Heart left ventricle (tissue), 16 donors: ENCODE measurements at places on chromosomes 16 and 17. TPM values are rescaled to one million over a fixed set of nuclear protein-coding genes. Genes with fewer than 3 reads are reported as not detected.

GRCh38 chr17:19457830-19458271, 46.8 kb downstream of the RNF112 start:
- no peak for DNase-seq

DNA sequence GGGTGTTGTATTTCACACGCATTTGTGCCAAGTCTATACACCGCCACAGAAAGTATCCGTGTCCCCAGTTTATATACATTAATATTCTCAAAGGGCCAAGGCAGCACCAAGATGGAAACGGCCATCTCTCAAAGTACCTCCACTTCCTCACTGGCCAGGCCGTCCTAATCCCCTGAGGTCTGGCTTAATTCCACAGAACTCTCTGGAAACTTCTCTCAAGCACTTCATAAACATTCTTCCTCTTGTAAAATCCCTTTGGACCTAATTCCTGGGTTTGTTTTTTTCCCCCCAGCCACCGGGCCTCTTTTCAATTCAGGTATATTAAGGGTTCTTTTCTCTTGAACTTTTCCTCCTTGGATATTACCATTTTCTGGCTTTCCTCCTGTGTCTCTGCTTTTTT, 5.1 kb upstream of the ERN1 start:
- no peak for DNase-seq

DNA sequence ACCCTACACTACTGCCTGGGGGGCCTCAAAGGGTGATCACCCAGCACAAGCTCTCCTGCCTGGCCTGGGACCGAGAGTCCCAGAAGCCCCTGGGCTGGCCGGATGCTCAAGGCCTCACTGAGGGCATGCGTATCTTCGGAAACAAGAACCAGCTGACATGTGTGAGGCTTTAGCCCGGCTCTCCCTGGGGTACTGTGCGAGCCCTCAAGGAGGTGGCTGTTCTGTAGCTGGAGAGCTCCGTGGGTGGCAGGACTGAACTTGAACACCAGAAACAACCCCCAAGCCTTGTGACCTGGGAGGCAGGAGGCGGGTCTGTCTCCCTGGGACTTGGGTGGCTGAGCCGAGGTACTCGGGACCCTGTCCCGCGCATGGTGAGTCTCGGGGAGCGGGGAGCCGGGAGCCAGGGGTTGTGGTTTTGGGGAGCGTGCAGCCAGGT, 7.0 kb downstream of the DPEP1 start:
- no peak for DNase-seq

DNA sequence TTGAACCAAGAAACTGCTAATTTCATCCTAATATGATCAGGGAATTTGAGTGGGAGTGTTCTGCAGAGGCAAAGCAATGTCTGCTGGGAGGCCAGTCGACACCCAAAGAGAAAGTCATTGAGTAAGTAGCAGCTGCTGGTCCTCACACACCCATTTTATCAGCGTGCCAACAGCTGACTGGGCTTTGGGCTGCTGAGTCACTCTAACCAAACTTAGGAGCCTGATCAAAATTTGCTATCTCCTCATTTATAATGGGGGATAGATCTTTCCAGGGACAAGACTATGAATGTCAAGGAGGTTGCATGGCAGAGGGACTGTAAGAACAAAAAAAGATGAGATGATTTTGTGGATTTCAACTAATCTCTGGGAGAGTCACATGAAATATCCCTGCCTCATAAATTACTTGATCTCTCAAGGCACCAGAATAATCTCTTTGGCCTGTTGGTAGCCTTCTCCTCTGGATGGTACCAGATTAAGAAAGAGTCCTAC, 32.9 kb downstream of the CPSF4L start:
- DNase-seq = peak; percentile 44

DNA sequence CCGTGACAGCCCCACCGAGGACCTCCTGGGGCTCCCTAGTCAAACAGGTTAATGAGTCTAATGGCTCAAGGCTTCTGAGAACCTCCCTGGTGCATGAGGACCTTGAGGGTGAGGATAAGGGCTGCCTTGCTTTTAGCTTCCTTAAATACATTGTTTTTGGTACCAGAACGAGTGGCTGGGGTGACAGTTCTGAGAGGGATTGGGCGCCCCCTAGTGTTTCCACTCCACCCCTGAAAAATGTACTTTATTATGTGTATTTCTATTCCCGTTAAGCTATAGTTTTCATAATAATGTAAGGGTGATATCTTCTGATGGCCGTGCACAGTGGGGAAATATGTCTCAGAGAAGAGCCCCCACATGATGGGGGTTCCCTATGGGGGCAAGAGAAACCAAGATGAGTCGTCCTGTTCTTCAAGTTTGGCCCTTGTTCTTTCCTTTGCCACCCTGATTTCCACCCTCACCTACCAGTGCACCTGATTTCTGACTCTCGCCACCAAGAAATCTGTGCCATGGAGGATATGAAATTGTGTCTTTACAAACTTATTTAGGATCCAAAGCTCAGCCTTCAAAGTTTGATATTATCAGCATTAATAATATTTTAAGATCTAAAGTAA, 14.5 kb upstream of the VWA3A start:
- DNase-seq = peak; percentile 54

- peak; percentile 66 for DNase-seq
These were observed 25.9 kb upstream of the SPATA32 start for GRCh38 chr17:45287526-45288500.

DNA sequence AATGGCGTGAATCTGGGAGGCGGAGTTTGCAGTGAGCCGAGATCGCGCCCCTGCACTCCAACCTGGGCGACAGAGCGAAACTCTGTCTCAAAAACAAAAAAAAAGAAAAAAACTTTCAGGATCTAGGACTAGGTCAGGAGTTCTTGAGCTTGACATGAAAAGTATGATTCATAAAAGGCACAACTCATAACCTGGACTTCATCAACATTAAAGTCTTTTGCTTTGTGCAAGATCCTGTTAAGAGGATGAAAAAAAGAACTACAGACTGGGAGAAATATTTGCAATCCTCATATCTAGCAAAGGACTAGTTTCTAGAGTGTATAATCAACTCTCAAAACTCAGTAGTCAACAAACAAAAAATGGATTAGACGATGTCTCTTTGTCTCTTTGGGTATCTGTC, 40.0 kb downstream of the TBC1D16 start:
- no peak for DNase-seq

The TMC7 gene
- polyA plus RNA-seq = 1.1 TPM

The GINS2 gene
- polyA plus RNA-seq = 0.36 TPM

- DNase-seq = no peak
These were observed 24.8 kb downstream of the CD300LF start for GRCh38 chr17:74687886-74688285.

DNA sequence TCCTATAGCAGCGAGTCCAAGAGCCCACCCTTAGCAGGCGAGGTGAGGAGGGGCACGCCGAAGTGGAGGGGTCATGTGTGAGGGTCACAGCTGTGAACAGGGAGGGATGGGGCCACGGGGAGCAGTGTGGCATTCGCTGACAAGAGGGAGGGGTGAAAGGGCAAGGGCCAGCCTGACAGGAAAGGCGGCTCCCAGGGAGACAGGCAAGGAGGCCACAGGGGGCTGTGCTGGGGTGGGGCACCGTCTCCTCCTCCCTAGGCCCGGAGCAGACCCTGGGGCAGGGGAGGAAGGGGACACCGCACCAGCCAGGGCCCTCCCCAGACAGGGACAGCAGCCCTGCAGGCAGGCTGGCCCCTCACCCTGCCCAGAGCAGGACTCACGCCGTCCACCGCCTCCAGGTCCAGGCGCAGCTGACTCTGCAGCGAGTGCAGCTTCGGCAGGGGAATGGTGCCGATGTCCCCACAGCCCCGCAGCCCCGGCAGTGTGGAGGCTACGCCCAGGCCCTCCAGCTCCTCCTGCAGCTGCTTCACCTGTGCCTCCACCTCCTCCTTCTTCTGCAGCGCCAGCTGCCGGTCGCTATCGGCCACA, 15.1 kb downstream of the GNPTG start:
- no peak for DNase-seq

- no peak for DNase-seq
These were observed 608.0 kb downstream of the CDH11 start for GRCh38 chr16:64513871-64514270.

- no peak for DNase-seq
These were observed 213.1 kb downstream of the SEC14L1 start for GRCh38 chr17:77353684-77354419.

GRCh38 chr17:35432176-35433074, at the start of gene SLFN12:
TSS of gene SLFN12 (minus strand) at chr17:35432500. CDS start at chr17:35423028, 9,472 bp downstream.
- DNase-seq = peak; percentile 61

The MED9 gene
- polyA plus RNA-seq = 36.2 TPM

The CCL2 gene
- polyA plus RNA-seq = 26.9 TPM

DNA sequence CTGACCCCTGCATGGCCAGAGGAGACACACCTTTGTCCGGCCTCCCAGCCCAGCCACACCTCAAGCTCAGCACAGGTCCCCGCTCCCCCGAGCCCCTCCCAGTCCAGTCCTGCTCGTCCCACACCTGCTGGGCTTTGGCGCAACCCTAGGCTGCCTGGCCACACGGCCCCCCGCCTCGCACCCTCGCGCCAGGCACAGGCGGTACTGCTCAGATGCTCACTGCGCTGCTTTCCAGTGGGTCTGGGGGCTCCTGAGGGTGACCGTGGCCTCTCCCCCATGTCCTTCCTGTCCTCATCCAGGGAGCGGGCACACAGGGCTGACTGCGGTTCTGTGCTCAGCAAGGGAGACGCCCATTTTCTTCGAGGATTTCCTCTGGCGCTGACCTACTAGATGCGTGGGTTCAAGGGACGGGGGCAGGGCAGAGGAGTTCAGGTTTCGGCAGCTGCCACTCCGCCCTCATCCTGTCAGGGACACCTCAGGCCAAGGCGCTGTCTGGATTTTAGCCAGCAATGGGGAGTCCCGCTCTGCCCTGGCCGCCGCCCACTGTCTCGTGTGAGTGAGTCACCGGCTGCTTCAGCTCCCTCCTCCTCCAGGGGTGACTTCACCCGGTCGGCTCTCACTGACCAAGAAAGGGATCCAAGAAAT, 118.0 kb upstream of the ZNF469 start:
- peak; percentile 92 for DNase-seq

The SPN gene
- 1.3 TPM for polyA plus RNA-seq

- DNase-seq = no peak
These were observed 11.8 kb upstream of the FAM171A2 start for GRCh38 chr17:44375196-44376017.

- no peak for DNase-seq
These were observed 125.2 kb downstream of the ZFHX3 start for GRCh38 chr16:72922714-72923113.

The RNF135 gene
- 3.9 TPM for polyA plus RNA-seq

The KRTAP3-2 gene
- not detected for polyA plus RNA-seq

GRCh38 chr17:62566996-62567578, 60.4 kb upstream of the MRC2 start:
- DNase-seq = no peak

The MYH8 gene
- not detected for polyA plus RNA-seq

DNA sequence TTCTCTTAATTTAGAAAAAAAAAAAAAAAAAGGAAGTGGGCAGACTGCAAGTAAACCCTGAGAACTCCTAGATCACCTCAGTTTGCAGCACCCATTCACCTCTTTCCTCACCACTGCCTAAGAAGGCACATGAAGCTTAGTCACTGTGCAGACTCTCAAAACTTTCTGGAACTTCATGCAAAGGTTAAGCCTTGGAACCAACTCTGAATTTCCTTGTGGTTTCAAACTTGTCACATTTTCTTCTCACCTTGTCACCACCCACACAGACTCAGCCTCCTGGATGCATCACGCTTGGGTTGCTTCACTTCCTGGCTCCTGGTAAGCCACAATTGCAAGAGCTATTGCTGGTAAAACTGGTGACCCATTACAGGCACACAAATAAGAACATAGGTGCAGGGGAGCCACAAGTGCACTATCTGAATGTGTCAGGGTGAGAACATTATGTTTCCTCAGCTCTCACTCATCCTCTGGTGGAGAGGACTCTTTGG, 15.0 kb upstream of the CPD start:
- DNase-seq = no peak

GRCh38 chr17:74604761-74605160, 12.7 kb upstream of the CD300LD start:
- no peak for DNase-seq

DNA sequence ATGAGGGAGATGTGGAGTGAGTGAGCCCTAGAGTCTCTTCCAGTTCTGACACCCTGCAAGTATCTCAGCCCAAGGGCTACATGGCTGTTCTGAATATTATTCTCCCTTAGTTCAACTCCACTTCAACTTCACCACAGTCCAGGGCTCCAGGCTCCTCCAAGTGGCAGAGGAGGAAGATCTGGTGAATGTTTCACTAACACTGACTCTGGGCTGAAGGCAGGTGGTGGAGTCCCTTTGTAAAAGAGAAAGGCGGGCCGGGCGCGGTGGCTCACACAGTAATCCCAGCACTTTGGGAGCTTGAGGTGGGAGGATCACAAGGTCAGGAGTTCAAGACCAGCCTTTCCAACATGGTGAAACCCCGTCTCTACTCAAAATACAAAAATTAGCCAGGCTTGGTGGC, 13.6 kb downstream of the CCDC92B start:
- DNase-seq = no peak

The KAT7 gene
- 10.1 TPM for polyA plus RNA-seq

DNA sequence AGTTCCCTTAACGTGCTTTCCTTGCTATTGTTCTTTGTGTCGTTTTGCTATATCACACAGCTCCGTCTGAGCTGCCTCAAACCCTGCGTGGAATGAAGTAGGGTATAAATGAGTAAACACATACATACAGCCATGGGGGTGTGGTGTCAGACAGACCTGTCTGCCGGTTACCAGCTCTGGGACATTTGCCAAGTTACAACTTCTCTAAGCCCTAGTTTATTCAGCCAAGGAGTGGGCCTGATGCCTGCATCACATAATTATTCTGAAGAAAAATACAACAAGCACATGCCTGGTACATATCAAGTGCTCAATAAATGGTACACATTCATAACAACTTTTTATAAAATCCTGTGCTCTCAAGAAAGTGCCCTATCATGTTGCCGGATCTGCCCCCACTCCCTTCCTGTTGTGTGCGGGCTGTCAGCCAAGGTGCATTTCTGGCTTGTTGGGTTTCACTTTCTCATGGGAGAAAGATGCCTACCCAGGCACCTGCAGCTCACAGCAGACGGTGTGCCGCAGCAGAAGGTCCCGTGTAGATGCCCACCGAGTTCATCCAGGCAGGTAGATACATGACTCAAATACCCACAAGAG, 30.5 kb downstream of the SMPD3 start:
- peak; percentile 16 for DNase-seq

- DNase-seq = no peak
These were observed 1.7 kb upstream of the PRR35 start for GRCh38 chr16:558298-559020.

DNA sequence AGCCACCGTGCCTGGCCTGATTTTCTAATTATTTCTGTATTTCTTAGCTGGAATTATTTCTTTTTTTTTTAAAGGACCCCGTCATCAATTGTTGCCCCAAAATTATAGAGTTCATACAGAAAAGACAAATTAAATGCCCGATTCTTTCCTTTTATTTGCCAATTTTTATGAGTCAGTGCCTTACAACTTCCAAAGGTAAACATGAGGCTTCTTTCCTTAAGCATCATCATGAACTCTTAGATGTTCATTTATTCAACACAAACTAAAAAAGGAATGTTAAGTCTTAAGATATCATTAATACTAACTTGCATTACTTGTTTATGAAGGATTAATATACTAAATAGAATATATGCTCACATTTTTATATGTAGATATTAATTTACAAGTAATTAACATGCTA, 7.2 kb upstream of the ARHGDIA start:
- no peak for DNase-seq

GRCh38 chr17:9484789-9485188, 90.8 kb downstream of the STX8 start:
- DNase-seq = no peak
